ENCODE measurements at places on chromosomes 4 and X. TPM values are rescaled to one million over a fixed set of nuclear protein-coding genes. Genes with fewer than 3 reads are reported as not detected.

The MAB21L2 gene
- total RNA-seq = 0.29 TPM

The TBX22 gene
- not detected for total RNA-seq

The SASH3 gene
- total RNA-seq = not detected

DNA sequence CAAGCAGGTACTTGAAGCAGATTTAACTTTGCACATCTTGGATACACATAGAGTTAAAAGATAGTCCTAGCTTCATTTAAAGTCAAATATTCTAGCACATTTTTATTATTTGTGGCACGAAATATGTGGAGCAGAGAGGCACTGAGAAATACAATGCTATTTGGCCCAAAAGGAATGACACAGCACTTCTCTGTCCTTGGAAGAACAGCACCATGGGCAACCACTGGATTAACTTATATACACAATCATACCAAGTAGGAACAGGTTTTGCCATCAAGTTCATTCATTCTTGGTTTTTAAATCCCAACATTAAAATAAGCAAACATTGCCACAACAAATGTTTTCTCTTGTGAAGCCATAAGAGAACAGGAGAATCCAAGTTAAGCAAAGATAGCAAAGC, 924 bp upstream of the ENAM start:
- no peak for DNase-seq

DNA sequence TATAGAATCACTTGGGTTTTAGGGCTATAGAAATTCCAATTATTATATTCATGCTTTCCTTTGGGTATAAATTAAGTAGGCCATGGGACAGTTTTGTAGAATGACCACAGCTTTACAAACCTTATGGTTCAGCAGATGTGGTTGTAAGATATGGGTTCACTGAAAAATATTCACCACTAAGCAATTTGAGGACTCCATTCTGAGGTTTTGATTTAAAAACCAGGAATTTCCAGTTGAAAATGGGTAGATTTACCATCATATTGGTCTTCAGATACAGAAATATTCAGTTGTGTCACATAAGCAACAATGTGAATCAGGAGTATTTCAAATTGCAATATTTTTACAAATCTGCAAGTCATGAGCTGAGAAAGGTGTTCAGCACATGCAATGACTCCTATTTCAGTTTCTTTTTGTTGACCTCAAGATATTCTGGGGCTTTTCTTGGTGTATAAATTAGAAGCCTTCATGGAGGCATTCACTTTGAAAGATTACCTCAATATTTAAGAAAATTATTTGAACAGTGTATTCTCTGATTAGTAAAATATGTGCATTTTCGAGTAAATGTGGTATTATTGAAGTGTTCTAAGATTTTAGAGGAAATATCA, 218.4 kb upstream of the HCCS start:
- DNase-seq = no peak

DNA sequence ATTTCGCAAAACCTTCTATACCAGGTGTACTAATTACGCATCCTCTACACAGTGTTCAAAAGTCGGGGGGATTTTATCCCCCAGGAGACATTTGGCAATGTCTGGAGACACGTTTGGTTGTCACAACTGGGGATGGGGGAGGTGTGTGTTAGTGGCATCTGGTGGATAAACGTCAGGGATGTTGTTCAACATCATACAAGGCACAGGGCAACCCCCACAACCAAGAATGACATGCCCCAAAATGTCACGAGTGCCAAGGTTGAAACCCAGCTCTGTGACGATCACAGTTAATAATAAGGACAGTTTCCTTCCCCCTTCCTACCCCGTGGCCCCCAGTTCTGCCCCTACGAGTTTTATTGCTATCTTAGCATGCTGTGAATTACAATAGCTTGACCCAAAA, 15.9 kb upstream of the SEL1L3 start:
- no peak for DNase-seq

- peak; percentile 8 for DNase-seq
These were observed 34.0 kb upstream of the GYPA start for GRCh38 chr4:144174401-144175067.

DNA sequence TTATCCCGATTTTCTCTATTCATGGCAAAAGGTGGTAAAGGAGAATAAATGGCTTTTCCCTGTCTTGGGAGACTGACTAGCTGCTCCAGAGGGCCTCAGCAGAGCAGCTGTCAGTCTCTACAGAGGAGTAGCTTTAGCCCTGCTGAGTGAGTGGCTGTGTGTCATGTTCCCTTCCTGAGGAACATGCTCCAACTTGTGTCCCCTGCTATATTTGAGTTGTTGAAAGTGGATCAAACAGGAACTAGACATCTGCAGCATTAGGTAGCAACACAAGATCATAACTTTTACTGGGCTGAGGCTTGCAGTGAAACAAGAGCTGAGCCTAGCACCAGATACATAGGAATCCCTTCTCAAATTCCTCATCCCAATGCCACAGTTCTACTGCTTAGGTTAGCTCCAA, 26.7 kb upstream of the PLAC1 start:
- DNase-seq = no peak

DNA sequence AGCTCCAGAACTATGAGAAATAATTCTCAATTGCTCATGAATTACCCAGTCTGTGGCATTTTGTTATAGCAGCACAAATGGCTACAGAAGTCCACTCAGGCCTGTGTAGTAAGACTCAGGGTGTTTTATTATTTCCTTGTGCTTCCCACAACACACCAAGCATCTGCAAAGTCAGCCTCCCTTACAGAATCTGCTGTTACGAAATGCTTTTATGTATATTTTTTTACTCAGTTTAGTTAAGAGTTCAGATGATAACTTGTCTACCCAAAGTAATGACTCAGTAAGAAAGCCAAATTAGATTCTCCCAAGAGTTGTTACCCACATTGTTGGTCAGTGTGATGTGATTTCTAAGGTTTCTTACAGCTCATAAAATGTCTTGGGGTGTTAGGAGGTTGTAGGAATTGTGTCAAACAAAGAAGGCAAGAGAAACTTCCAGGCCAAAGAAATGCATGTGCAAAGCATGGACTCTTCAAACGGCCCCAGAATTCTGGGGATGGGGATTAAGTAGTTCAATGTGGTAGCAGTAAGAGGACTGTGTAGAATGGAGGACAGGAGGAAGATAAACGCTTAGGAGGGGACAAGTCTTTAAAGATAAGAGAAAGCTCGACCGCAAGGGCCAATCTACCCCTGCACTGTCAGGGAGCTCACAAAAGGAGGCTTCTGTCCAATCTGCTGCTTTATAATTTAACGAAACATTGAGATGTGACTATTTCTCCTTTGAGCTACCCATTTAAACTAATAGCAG, 35.4 kb upstream of the TMEM184C start:
- DNase-seq = no peak

GRCh38 chr4:3190549-3190948, 58.4 kb upstream of the MSANTD1 start:
- DNase-seq = no peak

GRCh38 chr4:76429636-76430035, 5.4 kb upstream of the SHROOM3 start:
- DNase-seq = no peak

DNA sequence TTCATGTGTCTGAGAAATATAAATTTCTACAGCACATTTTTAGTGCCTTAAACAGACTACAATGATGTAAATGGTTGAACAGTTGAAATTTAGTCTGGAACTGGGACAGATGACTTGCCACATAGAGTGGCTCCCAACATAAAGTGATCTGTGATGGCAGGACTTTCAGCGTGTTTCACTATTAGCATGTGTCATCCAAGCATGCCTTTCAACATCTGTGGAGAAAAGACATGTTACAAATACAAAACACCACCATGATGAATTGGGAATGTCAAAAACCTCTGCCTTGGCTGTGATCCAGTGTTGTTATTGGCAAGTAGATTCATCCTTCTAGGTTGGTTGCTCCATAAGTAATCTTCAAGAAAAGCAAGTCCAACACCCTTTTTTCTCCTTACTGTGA, 348.7 kb downstream of the MAPK10 start:
- DNase-seq = no peak

DNA sequence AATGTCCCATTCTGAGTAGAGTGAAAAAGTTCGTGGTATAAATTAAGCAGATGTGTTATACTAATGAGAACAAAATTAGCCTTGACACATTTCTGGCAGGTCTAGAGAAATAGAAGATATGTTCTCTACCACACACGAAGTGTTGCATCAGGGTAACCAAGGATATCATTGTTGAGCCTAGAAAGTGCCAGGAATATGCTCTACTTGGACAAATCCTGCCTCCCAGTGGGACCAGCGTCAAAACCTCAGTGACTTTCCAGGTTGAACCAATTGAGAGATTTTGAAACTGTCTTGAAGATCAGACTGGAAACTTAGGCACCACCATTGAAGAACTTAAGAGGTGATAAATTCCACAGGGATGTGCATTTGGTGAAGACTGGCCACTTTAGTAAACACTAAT, 115.9 kb downstream of the HPGD start:
- no peak for DNase-seq

DNA sequence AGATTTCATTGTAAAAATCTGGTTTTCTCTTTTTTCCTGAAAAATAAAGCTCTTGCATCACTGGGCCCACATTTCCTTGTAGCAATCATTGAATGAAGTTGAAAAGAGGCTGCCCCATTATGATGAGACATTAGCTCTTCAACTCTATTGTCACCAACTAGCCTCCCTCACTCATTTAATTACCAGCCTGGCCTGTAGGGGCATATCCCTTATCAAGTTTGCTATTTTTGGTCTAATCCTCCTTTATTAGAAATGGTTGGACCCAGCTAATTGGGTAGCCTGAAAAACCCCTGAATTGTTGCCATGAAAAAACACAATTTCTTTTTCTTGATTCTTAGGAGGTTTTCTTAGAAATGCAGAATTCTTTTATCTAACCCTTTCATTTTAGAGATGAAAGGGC, 164.6 kb upstream of the CASK start:
- DNase-seq = no peak

GRCh38 chr4:1414831-1415680, 8.8 kb upstream of the NKX1-1 start:
- no peak for DNase-seq

GRCh38 chrX:23276475-23276874, 58.2 kb upstream of the PTCHD1 start:
- no peak for DNase-seq

Data from Calu3 (cell line).